ENCODE measurements at places on chromosomes 11 and 22.

DNA sequence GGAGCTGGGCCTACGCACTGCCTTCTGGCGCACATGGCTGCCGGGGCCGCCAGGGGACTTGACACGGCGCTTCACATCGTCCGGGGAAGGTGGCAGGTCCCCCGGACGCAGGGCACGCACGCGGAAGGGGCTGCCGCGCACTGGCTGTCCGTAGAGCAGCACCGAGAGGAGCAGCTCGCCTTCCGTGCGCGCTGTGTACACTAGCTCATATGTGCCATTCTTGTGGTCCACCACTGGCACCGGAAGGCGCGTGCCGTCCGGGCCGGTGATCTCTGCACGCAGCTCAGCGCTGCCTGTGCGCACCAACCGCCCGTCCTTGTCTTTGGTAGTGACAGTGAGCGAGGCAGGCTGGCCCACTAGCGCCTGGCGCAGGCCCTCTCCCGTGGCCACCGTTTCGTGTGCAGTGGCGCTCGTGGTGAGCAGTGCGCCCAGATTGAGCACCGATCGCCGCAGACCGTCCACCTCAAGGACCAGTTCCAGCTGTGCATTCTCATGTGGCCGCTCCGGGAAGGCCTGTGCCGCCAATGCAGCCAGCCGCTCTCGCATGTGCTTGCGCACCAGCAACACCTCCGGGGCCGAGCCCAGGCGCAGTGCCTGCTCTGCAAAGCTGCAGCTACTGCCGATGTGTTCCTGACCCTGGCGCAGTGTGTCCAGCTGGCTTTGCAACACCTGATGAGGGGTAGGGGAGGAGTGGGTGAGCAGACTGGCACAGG, 15.7 kb upstream of the HPX start:
- DNase-seq, result no peak

- no peak for DNase-seq
These were observed 109.2 kb downstream of the DSCAML1 start for GRCh38 chr11:117687776-117688175.

DNA sequence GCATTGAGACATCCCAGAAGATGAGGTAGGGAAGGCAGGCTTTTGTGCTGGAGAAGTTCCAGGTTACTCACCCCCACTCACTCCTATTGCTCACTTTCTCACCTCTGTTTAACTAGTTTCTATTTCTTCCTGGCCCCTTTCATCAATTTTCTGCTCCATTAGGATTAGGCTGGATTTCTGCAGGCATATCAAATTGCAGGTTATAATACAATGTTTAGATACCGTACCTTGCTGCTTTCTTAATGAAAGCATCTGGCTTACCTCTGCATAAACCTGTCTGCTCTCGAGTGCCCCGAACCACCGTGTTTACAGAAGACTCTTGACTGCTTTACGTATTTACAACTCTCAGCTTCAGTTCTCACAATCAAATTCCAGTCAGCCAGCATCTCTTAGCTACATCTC, 173.7 kb downstream of the ADAMTS15 start:
- DNase-seq, result no peak

GRCh38 chr11:27640954-27641353, 59.3 kb downstream of the BDNF start:
- no peak for DNase-seq

- peak; percentile 46 for DNase-seq
These were observed 2.4 kb downstream of the MPST start for GRCh38 chr22:37021710-37022482.

- DNase-seq, result no peak
These were observed at the start of gene OTOG for GRCh38 chr11:17547051-17547577. Gene OTOG (plus strand): TSS chr11:17547259. CDS start chr11:17547373, 114 bp downstream.

DNA sequence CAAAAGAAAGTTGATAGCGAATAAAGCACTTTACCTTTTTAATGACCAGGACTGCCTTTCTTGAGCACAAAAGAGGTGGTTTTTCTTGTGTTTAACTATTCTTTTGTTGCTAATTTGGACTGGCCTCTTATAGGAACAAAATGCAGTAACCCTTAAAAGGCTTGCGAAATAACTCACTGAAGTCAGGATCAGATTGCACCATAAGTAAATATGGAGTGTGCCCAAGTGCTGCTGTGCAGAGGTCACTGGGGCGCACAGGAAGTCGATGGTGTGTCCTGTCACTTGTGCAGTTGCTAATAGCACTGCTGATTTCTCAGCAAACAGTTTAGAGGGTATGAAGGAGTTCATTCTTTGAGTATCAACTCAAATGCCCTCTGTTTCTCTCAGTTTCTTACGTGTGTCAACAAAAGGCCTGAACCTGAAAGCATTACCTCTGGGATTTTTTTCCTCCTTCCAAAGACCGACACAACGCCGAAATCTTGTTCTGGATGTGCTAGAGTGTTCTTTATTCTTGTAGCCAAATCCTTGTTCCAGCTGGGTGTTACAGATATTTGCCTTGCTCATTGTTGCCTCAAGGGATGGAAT, 71.3 kb downstream of the ATXN10 start:
- DNase-seq, result peak; percentile 75

DNA sequence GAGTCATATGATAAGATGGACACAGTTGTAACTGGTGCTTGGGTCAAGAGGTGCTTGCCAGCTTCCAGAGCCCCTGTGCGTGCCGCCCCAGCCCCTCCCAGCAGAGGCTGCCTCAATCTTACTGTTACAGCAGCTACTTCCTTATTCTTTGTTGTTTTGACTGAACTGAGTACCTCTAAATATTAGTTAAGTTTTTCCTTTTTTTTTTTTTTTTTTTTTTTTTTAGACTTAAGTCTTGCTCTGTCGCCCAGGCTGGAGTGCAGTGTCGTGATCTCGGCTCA, 8.8 kb downstream of the ZBED4 start:
- DNase-seq, result no peak

DNA sequence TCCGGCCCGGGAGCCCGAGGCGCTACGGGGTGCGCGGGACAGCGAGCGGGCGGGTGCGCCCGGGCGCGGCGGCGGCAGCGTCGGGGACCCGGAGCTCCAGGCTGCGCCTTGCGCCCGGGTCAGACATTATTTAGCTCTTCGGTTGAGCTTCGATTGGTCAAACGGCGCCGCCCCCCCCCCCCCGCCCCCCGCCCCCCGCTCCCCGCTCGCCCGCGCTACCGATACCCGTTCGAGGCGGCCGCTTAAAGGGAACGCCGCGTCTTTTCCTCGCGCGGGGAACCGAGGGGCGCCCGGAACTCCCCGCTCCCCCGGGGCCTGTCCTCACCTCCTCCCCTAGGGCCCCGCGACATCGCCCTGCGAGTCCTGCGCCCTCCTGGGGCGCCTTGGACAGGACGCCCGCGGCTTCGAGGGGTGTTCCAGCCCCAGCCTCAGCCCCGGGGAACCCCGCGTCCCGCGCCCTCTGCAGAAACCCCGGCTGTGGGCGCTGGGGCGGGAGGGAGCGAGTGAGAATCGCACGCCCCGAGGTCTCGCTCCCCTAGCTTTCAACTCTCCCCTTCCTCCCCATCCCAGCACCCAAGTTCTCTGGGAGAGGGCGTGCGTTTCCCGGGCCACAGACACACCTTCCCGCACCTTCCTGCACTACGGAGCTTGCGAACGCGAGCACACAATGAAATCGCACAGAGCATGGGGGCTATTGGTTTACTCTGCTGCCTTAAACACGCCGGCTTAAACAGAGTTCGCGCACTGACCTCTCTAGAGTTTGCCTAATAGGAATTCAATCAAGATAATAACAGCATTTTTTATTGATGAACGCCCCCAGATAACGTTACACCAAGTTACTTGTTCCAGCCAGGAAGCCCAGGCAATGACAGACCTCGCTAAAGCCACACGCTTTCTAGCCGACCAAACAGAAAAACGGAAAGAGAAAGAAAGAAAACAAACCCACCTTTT, at the start of gene BDNF:
BDNF (minus strand) TSS at position 105 of the 951 bp plus-strand sequence. CDS start 41,891 bp downstream, outside the sequence.
- DNase-seq, result peak; percentile 73

DNA sequence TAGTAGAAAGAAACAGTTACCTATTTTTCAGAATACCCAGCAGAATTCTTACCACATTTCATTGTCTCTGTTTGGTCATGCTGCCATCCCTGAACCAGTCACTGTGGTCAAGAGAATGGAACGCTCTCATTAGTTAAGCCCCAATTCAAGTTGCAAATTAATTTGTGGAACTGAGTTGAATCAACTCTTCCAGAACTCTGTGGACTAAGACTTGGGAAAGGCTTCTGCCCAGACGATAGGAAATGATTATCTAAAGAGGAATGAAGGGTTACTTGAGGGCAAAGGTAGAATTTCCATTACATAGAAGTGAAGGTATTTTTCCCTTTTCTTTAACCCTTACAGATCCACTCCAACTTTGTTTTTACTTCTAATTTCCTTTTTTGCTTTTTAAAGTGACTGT, 286.4 kb downstream of the DYNC2H1 start:
- peak; percentile 88 for DNase-seq

- DNase-seq, result no peak
These were observed 98.5 kb downstream of the TSPAN18 start for GRCh38 chr11:44825058-44825785.

- no peak for DNase-seq
These were observed 484.3 kb downstream of the SOX6 start for GRCh38 chr11:15871904-15872626.

DNA sequence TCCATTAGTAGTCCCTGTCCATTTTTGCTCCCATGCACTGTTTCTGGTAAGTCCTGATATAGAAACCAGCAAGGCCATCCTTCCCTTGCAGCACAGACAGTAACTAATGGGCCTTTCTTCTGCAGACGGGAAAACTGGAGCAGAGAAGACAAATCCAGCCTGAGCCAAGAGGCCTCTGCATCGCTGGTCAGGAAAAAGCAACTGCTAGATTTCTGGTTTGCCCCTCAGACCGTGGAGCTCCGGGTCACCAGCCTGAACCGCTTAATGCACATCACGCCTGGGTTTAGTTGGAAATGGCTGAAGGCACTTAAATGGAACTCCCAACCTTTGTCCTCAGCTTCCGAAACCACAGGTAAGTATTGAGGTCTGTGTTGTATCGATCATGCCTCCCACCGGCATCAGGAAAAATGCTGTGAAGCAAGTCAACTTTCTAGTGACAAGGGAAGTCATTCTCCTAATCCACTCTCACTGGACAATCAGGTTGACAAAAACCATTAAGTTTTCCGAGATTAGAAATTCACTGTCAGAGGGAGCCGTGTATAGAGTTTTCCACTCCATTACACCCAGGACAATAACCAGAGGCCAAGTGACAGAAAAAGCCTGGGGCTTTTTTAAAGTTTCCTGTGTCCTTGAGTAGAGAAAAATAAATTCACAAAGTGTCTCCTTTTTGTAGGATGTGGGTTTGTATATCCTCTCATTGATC, 14.8 kb upstream of the LMO2 start:
- no peak for DNase-seq

- DNase-seq, result no peak
These were observed 44.6 kb upstream of the RIC3 start for GRCh38 chr11:8213376-8213775.

DNA sequence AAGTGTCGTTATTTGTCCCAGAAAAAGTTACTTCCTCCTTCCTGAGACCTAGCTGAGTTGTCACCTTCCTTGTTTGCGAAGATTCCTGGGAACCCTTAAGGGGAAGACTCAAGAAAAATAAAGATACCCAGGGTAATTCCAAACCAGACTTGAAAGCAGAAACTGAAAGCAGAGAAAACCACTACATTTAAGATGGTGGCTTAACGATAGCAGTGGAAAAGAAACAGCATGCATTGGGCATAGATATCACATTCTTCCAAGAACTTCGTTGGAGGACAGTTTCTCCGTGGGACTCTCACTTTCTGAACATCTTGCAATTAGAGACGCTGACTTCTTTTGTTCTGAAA, 89.1 kb downstream of the FAM76B start:
- DNase-seq, result no peak

GRCh38 chr22:27113211-27113635, 455.8 kb downstream of the MIAT start:
- peak; percentile 95 for DNase-seq

- DNase-seq, result no peak
These were observed 861.4 kb downstream of the NTM start for GRCh38 chr11:132231656-132232347.

DNA sequence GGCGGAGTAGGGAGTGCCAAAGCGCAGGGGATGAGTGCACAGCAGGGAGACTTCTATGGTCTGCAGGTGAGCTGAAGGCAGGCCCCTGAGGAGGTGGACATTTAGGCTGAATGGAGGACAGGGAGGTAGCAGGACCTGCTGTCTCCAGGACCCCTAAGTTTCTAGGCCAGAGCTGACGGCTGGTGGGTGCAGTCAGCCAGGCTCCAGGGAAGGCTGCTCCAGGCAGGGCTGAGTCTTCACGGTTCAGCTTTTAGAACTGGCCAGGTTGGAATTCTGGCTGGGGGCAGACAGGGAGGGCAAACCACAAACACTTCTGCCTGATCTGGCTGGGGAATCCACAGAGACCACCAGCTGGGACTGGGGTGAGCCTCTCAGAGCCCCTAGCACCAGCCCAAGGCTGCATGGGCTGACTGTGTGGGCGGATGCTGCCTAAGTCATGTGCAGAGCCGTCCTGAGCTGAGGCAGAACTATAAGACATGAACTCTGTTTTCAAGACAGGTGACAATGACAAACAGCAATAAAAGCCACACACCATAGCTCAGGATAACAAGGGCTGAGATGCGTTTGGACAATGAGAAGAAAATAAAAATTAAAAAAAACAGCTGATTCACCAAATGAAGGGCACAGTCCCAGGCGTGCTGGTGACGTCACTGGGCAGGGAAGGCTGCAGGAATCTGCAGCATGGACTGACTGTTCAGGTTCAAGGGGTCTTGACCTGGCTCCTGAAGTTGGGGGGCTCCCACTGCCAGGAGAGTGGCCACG, 10.4 kb upstream of the MALAT1 start:
- peak; percentile 66 for DNase-seq

- DNase-seq, result peak; percentile 20
These were observed 28.4 kb upstream of the ARFGAP3 start for GRCh38 chr22:42885446-42885845.

GRCh38 chr11:81470446-81470845, 1263.2 kb downstream of the FAM181B start:
- no peak for DNase-seq

DNA sequence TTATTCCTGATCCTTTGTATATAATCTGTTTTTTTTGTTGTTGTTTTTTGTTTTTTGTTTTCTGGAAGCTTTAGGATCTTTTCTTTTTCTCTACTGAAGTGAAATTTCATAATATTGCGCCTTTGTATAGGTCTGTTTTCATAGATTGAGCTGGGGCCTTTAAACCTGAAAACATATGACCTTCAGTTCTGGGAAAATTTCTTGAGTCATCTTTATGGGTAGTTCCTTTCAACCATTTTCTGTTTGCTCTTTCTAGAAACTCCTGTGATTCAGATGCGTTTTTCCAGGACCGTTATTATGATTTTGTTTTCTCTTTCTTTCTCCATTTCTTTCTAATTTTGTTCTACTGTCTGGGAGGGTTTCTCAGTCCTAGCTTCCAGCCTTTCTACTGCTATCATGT, 43.7 kb downstream of the BSX start:
- DNase-seq, result no peak

- peak; percentile 32 for DNase-seq
These were observed 1.7 kb downstream of the PDE3B start for GRCh38 chr11:14645015-14645912.

- no peak for DNase-seq
These were observed 31.7 kb downstream of the KIRREL3 start for GRCh38 chr11:126968915-126969314.

GRCh38 chr11:63996512-63996911, 10.3 kb downstream of the OTUB1 start:
- DNase-seq, result no peak

- no peak for DNase-seq
These were observed 17.7 kb downstream of the DEFB131B start for GRCh38 chr11:71895961-71896360.
